ENCODE measurements at places on chromosomes 4 and X.

GRCh38 chr4:7045961-7046921, 3.1 kb downstream of the TADA2B start:
- no peak for DNase-seq

DNA sequence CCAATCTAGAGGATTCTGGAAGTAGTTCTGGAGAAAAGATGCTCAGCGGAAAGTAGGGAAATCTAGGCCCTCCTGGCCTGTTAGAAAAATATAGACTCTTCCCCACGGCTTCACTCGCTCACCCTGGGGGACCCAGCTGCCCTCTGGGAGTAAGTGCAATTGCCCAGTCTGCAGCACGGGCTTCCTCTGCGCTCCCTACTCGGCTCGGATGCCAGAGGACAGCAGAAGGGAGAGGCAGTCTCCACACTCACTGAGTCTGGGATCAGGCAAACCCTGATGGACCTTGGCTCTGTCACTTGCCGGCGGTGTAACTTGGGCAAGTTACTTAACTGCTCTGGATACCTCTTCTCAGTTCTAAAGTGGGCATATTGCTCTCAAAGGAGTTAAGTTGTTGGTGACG, 2.1 kb downstream of the SHISA3 start:
- no peak for DNase-seq

GRCh38 chrX:138034136-138034535, 468.2 kb downstream of the ZIC3 start:
- no peak for DNase-seq

DNA sequence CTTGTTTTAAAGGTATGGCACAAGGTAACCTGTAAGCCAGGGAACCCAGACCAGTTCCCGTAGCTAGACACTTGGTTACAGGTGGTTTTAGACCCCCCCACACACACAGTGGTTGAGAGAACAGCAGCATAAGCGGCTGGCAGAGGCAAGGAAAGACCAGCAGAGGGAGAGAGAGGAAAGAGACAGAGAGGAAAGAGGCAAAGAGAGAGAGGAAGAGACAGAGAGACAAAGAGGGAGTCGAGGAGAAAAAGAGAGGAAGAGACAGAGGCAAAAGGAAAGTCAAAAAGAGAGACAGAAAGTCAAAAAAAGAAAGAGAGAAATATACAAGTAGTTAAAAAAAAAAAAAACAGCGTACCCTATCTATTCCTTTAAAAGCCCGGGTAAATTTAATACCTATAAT, 19.5 kb upstream of the PCSK1N start:
- DNase-seq, result peak; percentile 31

- peak; percentile 95 for DNase-seq
Measured at GRCh38 chr4:121728066-121728465, 31.3 kb upstream of the ANXA5 start.

- no peak for DNase-seq
Measured at GRCh38 chrX:103378990-103379389, 2.7 kb downstream of the BEX3 start.

GRCh38 chr4:127965803-127966175, 583 bp downstream of the ABHD18 start:
- DNase-seq, result peak; percentile 25

DNA sequence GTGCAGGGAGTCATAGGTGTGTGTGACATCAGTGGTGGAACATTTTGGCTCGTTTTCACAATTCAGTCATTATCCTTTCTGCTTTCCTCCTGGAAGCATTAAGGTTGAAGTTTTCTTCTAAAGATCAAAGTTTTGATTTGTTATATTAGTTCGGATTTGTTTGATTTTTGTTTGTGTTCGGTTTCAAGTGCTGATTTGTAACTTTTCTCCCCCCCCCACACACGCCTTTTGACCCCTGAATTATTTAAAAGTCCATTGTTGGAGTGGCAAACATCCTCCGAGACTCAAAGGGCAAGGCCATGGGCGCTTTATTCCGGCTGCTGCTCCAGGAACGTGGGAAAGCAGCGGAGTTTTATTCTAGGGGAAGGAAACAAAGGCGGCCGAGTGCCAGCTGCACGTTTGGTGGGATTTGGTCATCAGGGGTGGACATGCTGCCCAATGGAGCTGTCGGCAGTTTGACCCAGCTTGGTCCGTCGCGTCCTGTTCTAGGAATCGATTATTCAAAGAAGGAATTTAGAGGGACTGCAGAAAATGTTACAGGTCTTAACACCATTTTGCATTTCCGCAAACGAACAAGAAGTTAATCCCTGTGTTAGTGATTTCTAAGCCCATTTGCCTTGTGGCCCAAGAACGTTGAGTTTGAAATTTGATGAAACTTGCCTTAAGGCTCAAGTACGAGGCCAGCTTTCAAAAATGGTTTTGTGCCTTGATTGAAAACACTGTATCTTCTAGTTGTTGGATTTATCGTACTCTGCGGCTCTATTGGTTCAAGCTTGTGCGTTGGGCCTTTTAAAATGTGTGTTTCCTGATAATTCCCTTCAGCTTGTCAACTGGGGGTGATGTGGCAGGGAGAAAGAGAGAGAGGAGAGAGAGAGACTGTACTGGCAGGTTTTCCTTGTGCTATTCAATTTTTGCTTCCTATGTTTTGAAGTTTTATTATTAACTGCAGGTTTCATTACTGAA, 565 bp upstream of the ZNF41 start:
- peak; percentile 51 for DNase-seq

- no peak for DNase-seq
Measured at GRCh38 chrX:148664995-148665394, 164.6 kb downstream of the AFF2 start.

DNA sequence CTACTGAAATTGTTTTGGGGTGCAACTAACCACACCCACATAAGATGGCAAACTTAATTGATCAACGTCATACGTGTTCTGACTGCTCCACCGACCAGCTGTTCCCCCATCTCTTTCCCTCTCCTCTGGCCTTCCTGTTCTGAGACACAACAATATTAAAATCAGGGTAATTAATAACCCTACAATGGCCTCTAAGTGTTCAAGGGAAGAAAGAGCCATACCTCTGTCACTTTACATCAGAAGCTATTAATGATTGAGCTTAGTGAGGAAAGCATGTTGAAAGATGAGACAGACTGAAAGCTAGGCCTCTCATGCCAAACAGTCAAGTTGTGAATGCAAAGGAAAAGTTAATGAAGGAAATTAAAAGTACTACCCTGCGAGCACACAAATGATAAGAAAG, 173.9 kb upstream of the FTHL17 start:
- no peak for DNase-seq

GRCh38 chrX:75038925-75039324, 113.7 kb upstream of the NEXMIF start:
- peak; percentile 50 for DNase-seq

DNA sequence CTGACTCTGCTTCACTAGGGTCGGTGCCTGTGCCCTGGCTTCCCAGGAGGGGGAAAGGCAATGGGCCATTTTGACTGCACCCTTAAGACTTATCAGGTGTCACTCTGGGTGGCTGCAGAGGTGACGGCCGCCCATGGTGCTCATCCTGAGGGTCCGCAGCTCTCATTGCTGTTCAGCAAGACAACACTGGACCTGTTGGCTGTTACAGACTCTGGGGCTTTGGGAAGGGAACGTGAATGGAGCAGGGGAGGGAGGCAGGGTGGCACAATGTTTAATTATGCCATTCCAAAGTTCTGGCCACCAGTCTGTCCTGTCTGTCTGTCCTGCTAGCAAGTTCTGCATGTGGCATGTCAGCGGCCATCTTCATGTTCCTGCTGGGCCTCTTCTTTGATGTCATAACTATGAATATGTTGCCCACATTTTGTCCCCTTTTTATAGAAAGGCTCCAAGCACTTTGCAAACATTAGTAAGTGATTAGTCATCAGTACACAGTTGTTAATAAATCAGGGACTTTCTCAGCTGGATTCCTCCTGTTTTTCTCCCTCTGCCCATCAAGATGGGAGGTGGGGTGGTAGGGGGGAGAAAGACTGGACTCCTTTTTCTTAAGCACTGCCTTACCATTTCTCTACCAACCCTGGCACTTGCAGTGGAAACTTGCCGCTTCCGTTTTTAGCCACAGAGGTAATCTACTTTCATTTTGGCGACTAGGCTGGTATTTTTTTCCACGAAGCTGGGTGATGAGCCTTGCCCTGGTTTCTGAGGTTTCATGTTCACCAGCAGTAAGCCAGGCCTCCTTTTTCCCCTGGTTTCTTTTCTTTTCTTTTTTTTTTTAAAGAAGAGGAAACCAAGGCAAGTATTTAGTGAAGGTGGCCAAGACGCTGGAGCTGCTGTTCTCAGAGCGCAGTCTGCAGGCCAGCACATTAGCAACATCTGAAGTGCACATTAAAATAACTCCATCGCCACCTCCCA, 88.6 kb upstream of the TRIM2 start:
- DNase-seq, result peak; percentile 80

- no peak for DNase-seq
Measured at GRCh38 chr4:15963576-15963975, 601 bp upstream of the FGFBP2 start.

DNA sequence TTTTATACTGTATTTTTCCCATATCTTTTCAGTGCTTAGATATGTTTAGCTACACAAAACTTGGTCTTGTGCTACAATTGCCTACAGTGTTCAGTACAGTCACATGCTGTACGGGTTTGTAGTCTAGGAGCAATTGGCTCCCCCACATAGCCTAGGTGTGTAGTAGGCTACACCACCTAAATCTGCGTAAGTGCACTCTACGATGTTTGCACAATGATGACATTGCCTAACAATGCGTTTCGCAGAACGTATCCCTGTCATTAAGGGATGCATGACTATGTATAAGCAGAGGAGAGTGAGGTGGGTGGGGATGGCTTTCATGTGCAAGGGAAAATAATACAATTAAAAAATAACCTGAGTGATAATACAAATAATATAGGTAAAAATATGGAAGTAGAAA, 131.4 kb downstream of the GBA3 start:
- no peak for DNase-seq

DNA sequence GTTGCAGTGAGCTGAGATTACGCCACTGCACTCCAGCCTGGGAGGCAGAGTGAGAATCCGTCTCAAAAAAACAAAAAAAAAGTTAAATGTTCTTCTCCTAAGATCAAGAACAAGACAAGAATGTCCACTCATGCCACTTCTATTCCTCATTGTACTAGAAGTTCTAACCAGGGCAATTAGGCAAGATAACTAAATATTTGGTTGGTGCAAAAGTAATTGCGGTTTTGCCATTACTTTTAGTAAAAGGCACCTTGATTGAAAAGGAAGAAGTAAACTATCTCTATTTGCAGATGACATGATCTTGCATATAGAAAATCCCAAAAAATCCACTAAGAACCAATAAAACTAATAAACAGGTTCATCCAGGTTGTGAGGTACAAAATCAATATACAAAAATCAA, 24.0 kb upstream of the SLC7A3 start:
- DNase-seq, result no peak

- no peak for DNase-seq
Measured at GRCh38 chr4:85151371-85151770, 184.9 kb upstream of the WDFY3 start.

DNA sequence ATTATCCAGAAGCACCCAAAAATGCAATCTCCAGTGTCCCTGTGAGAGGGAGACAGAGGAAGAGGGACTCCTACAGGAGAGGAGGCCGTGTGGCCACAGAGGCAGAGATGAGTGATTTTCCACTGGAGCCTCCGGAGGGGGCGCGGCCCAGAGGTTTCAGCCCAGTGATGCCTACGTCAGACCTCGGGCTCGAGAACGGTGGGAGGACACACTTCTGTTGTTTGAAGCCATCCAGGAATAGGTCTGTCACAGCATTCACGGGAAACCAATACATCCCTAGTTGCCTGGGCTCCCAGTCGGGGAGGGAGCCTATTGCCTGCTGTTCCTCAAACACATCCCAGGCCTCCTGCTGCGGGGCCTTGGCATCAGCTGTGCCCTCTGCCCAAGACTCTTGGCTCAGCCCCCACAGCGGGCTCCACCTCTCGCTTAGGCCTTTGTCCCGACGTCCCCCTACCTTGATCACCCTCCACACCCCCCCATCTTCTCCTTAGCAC, 39.2 kb upstream of the HMX1 start:
- DNase-seq, result no peak

GRCh38 chr4:14269824-14270223, 642.3 kb upstream of the BOD1L1 start:
- DNase-seq, result no peak

GRCh38 chr4:153661215-153661822, 22.8 kb upstream of the TLR2 start:
- DNase-seq, result peak; percentile 94

DNA sequence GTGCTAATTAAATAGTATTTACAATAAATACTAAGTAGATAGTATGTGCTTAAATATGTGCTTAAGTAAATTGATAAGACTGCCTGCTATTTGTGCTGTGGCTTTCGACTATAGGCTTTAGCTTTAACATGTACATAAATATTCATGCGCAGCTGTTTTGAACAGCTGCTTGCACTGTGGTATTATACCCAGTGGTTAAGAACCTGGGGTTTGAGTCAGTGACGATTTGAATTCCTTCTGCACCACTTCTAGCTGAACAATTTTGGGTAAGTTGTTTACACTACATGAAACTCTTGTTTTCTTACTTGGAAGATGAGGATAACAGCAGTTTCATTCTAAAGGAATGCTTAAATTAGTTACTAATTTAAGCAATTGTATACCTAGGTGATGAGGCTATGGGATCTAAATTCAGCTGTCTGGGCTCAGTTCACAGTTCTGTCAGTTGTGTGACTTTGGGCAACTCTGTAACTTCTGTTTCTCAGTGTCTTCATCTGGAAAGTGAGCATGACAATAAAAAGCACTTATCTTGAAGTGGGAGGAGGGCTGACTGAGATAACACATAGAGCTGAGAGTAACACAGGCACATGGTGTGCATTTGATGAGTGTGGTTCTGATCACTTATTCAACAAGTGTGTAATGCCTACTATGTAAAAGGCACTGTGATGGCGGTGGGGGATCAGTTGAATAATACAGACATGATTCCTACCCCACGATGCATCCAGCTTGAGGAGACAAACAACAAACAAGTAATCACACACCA, 37.0 kb downstream of the HPGDS start:
- no peak for DNase-seq

- DNase-seq, result no peak
Measured at GRCh38 chr4:134202166-134202956, 772 bp upstream of the PABPC4L start.

GRCh38 chr4:1323635-1324442, 23.2 kb upstream of the UVSSA start:
- DNase-seq, result peak; percentile 56

- no peak for DNase-seq
Measured at GRCh38 chr4:78459327-78459726, 92.2 kb upstream of the ANXA3 start.

GRCh38 chr4:176782191-176782590, 10.5 kb downstream of the VEGFC start:
- no peak for DNase-seq

- DNase-seq, result peak; percentile 70
Measured at GRCh38 chrX:40908026-40908425, 172.7 kb upstream of the MED14 start.

Measured in cardiac fibroblast (primary cell).